ENCODE measurements at places on chromosomes 6 and 20. TPM values are rescaled to one million over a fixed set of nuclear protein-coding genes. Genes with fewer than 3 reads are reported as not detected.
A peak's percentile ranks its signal among the peaks of the same experiment; 100 is the strongest.

Gene CD93
- 35.7 TPM for total RNA-seq

Gene SIRPD
- not detected for total RNA-seq

Gene CALHM5
- total RNA-seq = 3.4 TPM

Gene HINT3
- 30.2 TPM for total RNA-seq

DNA sequence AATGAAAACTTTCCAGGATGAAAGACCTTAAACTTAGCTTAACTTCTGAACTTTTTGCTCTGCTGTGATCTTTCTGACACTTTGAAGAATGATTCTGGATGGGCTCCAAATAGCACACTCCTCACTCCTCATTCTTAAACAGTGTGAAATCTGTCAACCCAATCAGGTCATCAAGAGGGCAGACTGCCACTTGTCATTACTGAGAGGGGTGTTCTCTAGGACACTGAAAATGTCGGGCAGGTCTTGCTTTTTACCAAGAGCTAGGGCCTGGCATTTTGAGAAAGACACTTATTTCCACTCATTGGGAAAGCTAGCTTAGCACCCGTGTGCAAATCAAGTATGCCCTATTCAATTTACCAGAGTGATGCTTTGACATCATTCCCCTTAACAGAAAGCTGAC lies 122.2 kb downstream of the MTFR2 start:
- DNase-seq = no peak
- no peaks in the 10 kb centered on the region for H3K4me1 ChIP-seq
- H3K27me3 ChIP-seq = no peaks in the 10 kb centered on the region

DNA sequence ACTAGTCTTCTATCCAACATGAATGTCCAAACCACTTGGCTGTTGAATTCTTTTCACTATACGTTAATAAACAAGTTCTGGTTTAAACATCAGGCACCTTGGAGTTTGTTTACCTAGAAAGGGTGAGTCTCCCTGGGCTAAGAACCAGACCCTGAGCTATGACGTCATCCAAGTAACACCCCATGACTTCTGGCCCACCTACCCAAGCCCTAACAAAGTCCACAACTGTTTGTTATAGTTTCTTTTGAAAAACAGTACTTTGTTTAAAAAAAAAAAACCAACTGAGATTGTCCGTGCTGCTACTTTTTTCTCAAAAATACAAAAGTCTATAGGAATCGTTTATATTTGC lies 146.9 kb upstream of the BEND6 start:
- H3K27me3 ChIP-seq = no peaks in the 10 kb centered on the region
- no peaks in the 10 kb centered on the region for H3K36me3 ChIP-seq
- peak overlapping the region; percentile 44 for H3K27ac ChIP-seq
- DNase-seq = no peak
- peaks cover 43% of the 10 kb centered on the region for H3K4me1 ChIP-seq

- H3K27ac ChIP-seq = no peak overlapping the region
- H3K4me1 ChIP-seq = no peaks in the 10 kb centered on the region
- no peaks in the 10 kb centered on the region for H3K27me3 ChIP-seq
- no peak overlapping the region for H3K4me3 ChIP-seq
Observed at GRCh38 chr20:11880680-11881079, 37.0 kb upstream of the BTBD3 start.

DNA sequence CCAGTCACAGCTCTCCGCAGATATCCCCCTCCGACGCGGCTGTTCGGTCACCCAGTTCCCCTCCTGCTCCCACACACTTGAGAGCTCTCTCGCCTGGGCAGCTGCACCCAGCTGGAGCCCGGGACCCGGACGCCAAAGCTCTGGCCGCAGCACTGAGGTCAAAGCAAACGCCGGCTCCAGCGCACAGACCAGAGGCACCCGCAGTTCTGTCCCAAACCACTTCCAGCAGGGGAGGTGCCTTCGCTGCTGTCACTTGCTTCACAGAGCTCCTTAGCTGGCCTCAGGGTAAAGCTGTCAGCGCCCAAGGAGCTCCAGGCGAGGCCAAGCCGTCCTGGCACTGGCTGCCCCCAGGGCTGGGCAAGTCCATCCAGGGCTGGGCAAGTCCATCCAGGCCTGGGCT lies 27.9 kb downstream of the SLC2A4RG start:
- H3K27ac ChIP-seq = no peak overlapping the region
- no peaks in the 10 kb centered on the region for H3K27me3 ChIP-seq
- peaks cover 35% of the 10 kb centered on the region for H3K36me3 ChIP-seq
- no peak overlapping the region for H3K4me3 ChIP-seq
- no peak for DNase-seq

- H3K27ac ChIP-seq = no peak overlapping the region
- no peaks in the 10 kb centered on the region for H3K4me1 ChIP-seq
- DNase-seq = no peak
- H3K4me3 ChIP-seq = no peak overlapping the region
Observed at GRCh38 chr20:36792422-36792821, 18.9 kb upstream of the DSN1 start.

DNA sequence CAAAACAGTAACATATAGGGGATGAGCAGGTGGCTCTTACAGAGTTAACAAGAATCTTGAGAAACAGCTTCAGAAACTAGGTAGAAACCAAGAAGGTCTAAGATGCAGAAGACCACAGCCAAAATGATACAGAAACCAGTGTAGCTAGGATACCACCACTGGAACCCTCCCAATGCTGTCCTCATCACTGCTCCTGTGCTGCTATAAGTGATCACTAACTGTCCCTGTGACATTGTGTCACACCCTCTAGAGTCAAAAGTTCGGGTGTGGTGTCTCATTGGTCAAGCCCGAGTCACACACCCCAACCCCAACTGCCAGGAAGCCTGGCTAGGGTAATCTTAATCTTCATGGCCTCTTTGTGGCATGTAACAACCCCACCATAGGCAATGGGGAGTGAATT lies 153.1 kb downstream of the RCAN2 start:
- H3K4me3 ChIP-seq = no peak overlapping the region
- H3K27ac ChIP-seq = no peak overlapping the region
- no peak for DNase-seq
- H3K36me3 ChIP-seq = no peaks in the 10 kb centered on the region
- H3K4me1 ChIP-seq = no peaks in the 10 kb centered on the region

All from right atrium auricular region (tissue), 2 donors.